Forelimb muscle (tissue), 1 donor: ENCODE measurements at places on chromosomes 16 and 17.

DNA sequence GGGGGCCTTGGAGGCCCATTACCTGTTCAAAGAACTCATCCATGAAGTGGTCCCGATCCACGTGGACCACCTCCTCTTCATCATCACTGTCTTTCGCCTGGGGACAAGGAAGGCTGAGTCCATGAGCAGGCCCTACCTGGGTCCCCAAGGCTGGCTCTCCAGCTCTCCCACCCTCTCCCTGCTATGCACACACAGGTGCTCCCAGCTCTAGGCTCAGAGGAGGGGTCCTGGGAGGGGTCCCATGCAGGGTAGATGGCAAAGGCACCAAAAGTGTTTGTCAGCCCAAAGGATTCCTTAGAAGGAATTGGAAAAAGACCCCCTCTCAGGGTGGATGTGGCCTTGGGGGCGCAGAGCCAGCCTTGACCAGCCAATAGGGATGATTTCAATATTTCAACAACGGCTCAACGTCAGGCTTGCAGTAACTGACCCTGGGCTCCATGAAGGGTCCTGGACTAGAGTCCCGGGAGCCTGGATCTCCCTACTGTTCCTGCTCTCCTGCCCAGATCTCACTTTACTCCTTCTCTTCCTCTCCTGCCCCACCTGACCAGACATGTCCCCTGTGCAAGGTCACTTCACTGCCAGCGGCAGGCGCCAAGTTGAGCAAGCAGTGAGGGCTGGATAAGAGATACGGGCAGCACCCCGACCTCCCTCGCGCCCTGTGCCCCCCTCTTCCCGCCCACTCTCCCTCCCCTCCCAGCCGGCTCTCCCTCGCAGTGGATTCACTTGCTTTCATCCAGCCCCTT, 8.8 kb downstream of the STX1B start:
- DNase-seq: no peak

DNA sequence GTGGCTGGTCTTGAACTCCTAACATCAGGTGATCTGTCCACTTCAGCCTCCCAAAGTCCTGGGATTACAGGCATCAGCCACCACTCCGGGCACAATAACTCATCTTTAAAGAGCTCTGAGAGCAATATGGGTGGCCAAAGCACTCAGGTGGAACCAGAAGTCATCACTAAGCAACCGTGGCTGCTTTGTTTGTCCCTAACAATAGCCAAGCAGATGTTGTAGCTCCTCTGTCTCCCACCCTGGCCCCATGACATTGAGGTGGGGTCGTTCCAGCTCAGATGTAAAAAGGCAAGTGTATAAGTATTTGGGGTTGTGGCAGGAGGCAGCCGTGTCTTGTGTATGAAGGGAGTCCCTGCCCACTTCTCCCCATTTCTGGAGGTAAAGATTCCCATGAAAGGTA, 3.7 kb upstream of the SCIMP start:
- no peak for DNase-seq

DNA sequence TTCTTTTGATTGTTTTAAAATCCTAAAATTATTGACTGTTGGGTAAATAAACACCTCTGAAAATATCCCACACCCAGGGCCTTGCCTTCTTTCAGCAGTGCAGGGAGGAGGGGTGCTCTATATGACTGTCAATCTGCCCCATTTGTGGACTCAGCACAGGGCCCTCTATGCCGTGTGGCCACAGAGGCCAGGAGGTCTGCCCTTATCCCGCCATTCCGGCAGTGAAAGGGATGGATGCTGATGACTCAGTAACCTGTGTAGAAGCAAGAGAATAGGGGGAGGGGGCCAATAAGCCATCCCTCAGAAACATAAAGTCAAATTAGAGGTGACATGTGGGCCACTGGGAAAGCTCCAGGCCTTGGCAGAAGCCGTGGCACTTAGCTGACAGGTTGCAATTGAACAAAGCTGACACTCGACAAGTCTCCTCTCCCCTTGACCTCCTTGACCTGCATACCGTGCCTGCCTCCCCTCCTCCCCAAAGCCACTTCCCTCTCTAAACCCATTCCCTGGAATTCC, 281.4 kb upstream of the DYNLRB2 start:
- DNase-seq: no peak

GRCh38 chr17:45405250-45406086, 27.2 kb downstream of the ARHGAP27 start:
- DNase-seq: no peak

GRCh38 chr16:3769013-3769412, 51.7 kb upstream of the TRAP1 start:
- DNase-seq: no peak

DNA sequence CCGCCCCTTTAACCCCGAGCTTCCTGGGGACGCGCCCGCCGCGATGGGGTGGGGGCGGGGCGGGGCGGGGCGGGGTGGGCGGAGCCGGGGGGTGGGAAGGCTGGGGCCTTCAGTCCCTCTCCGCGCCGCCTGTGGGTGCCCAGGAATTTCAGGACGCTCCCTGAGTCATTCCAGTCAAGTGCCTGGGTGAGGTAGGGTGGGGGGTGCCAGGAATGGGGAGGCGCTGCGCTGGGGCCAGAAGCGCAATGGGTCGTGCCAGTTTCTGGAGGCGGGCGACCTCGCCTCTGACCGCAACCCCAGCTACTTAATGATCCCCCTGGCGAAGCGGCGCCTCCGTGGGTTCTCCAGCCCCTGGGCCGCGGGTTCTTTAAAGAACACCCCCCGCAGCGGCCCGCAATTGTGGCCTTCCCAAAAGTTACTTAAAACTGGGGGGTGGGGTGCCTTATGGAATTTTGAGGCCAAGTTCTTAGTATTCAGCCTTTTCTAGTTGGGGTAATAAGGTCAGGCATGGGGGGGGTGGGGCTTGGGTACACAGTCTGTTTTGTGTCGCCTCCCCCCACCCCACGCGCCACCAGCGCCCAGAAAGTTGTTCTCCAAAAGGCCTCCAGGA, 826 bp upstream of the GSE1 start:
- DNase-seq: no peak

- no peak for DNase-seq
Measured at GRCh38 chr16:57444711-57445110, 2.5 kb downstream of the CIAPIN1 start.

DNA sequence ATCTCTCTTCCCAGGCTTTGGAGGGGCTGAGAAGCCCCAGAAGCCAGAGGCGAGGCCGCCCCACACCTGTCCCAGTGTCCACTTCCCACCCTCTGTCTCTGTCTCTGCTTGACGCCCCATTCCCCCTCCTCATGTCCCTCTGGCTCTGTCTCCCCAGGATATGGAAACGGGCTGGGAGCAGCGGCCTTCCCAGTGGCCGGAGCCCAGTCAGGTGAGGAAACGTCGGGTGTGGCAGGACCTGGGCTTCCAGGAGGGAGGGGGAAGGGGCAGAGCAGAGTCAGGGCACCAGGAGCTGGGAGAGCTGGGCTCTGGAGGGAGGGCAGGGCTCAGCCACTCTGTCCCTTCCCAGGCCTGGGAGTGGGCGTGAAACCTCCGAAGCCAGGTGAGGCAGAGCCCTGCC, 10.6 kb upstream of the PKMYT1 start:
- DNase-seq: no peak

DNA sequence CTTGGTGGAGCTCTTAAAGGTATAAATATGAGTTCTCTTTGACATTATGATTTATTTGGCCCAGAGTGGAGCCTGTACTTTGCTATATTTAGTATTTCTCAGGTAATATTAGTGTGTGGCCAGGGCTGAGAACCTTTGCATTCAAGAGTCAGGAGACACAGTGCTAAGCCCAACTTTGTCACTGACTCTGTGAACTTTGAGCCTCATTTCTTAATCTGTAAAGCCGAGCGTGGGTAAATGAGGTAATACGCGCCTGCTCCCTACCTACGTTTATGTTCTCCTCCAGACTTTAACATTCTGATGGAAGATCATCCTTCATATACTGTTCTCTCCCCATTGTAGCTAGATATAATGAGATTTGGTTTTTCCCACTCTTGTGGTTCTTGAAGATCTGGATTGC, 10.5 kb downstream of the AP2B1 start:
- no peak for DNase-seq
